ENCODE measurements at places on chromosomes 7 and 10.

DNA sequence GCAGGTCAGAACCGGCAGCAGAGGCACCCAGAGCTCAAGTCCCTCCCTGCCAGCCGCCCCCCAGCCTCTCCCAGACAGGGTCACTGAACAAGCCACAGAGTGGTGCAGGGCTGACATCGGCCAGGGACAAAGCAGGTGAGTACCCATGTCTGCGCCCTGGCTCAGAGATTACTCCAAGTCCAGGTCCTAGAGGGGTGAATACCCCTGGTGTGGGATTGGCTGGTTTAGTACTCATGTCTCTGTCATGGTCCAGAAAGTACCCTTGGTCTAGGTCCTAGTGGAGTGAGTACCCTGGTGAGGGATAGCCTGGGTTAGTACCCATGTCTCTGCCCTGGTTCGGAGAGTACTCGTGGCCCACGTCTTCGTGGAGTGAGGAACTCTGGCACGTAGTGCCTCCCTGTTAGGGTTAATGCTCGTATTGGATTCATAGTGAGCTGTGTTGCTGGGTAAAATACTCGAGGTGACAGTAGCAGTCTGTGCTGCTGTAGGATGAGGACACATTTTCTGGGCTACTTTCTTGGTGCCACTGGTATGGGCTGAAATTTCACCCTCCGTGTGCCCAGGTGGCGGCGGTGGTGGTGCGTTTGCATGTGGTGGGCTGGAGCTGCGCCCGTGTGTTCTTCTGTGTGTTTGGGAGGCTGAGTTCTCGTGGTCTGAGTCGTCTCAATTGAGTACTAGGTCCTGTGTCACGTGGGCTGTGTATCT is 25.5 kb upstream of the KNDC1 start:
- no peak for DNase-seq

GRCh38 chr10:54656643-54657042 is 144.4 kb downstream of the PCDH15 start:
- DNase-seq, result no peak

GRCh38 chr7:88167223-88167622 is 52.6 kb downstream of the SRI start:
- no peak for DNase-seq

GRCh38 chr7:70598976-70599375 is 533.0 kb upstream of the GALNT17 start:
- DNase-seq, result no peak

GRCh38 chr10:133377818-133378250 is 1.2 kb upstream of the PAOX start:
- DNase-seq, result peak; percentile 41

- DNase-seq, result no peak
These were observed 103.4 kb upstream of the MDFIC start for GRCh38 chr7:114818501-114818900.

GRCh38 chr7:28531291-28531690 is 119.0 kb downstream of the CREB5 start:
- no peak for DNase-seq

DNA sequence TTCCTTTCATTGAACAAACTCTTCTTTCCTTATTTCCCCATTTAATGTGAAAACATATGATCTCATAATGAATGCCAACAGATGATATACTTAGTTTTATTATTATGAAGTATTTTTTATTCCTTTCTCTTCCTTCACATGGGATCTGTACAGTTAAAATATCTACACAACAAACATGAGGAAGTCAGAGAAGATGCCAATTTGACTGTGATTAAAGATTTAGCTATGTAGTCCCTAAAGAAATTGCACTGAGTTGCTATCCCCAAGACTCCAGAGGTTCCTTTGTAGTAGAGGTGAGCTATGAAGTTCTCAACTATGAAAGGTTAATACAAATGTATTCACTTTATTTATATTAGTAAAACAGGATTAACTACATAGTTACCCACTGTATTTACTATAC is 60.6 kb upstream of the LRRN3 start:
- no peak for DNase-seq

- DNase-seq, result peak; percentile 65
These were observed 490 bp downstream of the CADPS2 start for GRCh38 chr7:122885583-122886356.

DNA sequence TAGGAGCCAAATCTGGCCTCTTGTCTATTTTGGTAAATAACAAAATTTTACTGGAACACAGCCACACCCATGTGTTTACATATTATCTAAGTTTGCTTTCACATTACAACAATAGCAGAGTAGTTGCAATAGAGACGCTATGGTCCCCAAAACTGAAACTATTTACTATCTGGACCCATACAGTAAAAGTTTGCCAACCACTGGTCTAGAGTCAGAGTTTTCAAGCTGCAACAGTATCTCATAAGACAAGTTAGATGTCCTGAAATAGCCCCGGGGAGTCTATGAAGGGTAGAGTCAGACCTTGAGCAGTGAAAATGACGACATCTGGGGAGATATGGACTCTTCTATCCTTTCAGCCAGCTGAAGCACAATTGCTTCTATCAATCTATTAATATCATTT is 74.2 kb downstream of the CTNNA3 start:
- DNase-seq, result no peak

DNA sequence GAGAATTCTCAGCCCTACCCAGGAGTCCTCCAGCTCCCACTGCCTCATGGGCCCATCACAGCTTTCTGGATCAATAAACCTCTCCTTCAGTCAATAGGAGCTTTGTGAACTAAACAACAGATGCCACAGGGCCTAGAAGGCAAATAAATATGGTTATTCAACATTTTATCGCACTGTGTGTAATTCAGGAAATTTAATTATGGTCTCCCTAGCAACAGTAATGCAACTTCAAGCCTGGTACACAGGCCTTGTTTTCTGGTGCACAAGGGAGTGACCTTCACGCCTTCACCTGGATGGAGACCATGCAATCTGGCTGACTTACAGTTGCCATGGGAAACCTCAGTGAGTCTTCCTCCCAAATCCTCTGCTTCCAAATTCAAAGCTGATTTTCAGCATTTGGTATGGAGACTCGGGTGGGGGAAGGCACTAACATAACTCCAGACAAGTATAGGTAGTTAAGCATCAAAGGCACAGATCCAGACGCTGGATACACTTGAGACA is 441.0 kb upstream of the NPVF start:
- no peak for DNase-seq

DNA sequence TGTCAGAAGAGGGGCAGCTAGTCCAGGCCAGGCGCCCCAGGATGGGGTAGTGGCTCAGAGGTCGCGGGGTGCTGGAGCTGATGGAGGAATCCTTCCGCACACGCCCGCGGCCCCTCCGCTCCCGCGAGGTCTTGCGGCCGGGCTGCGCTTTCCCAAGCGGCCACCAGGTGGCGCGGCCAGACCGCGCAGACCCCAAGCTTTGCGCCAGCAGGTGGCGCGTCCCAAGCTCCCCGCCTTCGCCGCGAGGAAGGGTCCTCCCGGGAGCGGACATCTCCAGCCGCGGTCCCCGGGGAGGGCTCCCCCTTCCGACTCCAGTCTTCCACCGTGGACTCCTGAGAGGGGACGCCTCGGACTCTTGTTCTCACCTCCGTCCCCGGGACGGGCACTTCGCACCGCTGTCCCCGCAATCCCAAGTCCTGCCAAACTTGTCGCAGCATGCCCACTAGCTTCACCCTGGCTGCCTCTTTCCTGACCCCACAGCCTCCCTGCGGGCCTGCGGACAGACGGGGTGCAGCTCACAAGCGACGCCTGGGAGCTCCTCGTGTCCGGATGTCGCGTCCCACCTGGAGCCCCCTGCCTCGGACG is 19.4 kb downstream of the KCNK18 start:
- DNase-seq, result peak; percentile 96

DNA sequence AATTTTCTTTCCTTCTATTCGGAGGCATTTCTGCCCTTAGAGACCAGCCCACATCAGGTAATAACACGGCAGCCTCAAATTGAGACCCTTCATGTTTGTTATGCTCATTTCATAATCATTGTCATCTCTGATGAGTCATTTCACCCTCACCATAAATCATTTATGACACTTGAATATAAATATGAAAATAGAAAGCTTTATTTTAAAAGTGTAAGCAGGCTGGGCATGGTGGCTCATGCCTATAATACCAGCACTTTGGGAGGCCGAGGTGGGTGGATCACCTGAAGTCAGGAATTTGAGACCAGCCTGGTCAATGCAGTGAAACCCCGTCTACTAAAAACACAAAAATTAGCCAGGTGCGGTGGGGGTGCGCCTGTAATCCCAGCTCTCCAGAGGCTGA is 57.4 kb upstream of the EGFR start:
- DNase-seq, result no peak

GRCh38 chr10:102342458-102342857 is 53.0 kb upstream of the NFKB2 start:
- DNase-seq, result peak; percentile 89

DNA sequence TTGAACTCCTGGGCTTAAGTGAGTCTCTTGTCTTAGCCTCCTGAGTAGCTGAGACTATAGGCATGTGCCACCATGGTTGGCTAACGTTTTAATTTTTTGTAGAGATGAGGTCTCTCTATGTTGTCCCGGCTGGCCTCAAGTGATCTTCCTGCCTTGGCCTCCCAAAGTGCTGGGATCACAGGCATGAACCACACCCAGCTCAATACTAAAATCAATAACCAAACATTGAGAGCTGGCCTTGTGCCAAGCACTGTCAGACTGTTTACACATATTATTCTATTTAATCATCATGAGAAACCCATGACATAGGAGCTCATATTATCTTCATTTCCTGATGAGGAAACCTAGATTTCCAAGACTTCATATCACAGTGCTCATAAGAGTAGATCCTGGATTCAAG is 251.2 kb downstream of the BAMBI start:
- DNase-seq, result no peak

DNA sequence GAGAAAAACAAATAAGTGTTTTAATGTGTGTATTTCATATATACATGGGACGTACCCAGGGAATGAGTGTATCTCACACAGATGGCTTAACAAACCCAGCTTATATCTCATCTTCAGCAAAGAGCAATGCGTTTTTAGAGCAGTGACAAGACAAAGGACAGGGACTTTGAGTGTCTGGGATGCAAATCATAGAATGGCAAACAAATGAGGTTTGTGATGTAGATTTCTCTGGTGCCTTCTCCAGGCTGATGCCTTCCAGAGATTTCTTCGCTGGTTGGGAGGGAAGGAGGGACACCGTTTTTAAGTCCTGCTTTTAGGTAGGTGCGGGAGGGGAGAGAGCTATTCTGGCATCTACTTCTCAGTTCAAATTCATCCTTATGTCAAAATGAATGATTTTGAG is 16.6 kb downstream of the LANCL2 start:
- no peak for DNase-seq

DNA sequence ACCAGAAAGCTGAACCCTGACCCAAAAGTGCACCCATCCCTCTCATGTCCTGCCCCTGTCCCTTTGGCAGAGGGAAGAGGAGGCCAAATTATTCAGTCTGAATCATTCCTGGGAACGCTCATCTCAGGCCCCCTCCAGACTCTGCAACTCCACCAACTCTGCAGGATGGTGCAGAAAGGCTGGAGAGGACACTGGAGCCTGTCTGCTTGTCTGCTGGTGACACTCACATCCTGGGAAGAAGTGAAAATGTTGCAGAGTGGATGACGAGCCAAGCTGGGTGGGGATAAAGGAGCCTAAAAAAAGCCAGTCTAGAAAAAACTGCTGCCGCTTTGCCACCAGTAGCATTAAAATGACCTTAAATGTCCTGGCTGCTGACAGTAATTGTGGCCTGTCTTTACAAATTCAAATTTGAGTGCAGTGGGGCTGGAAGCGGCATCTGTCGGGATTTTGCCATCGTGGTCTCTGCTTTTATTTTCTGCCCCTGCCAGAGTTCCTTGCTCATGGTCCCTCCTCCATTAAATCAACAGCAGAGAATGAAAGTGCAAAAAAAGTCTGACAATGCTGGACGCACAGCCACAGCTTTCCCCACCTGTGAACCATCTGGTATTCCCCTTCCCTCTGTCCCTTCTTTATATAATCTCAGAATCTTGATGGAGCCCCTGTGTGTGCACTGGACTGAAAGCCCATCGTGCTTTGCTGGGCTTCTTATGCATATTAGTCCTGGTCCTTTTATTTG is 63.9 kb downstream of the STK17A start:
- DNase-seq, result no peak

GRCh38 chr10:122338609-122339441 is 35.7 kb upstream of the PLEKHA1 start:
- no peak for DNase-seq

All from iPS-NIHi11 (cell line).